ENCODE measurements at places on chromosomes 6 and 20.
A peak's percentile ranks its signal among the peaks of the same experiment; 100 is the strongest.

DNA sequence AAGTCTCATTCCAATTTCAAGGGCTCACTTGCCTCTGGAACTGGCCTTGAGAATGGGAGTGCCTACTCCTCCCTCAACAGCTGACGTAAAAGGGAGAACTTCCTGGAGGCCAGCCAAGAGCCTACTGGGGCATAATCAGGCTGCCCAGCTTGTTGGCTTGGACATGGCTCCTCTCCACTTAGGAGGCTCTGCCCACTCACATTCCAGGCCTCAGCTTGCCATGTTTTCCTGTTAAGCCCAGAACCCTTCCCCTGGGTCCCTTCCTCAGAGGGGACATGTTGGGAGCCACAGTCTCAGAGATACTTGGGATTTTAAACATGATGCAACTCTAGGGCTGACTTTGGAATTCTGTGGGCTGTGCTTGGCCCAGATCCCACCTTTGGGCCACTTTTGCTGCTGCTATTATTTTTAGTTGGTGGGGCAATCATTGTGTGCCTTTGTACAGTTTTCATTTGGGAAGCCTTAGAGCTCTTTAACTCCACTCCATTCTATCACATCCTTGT lies 31.5 kb upstream of the ADTRP start:
- DNase-seq: no peak

DNA sequence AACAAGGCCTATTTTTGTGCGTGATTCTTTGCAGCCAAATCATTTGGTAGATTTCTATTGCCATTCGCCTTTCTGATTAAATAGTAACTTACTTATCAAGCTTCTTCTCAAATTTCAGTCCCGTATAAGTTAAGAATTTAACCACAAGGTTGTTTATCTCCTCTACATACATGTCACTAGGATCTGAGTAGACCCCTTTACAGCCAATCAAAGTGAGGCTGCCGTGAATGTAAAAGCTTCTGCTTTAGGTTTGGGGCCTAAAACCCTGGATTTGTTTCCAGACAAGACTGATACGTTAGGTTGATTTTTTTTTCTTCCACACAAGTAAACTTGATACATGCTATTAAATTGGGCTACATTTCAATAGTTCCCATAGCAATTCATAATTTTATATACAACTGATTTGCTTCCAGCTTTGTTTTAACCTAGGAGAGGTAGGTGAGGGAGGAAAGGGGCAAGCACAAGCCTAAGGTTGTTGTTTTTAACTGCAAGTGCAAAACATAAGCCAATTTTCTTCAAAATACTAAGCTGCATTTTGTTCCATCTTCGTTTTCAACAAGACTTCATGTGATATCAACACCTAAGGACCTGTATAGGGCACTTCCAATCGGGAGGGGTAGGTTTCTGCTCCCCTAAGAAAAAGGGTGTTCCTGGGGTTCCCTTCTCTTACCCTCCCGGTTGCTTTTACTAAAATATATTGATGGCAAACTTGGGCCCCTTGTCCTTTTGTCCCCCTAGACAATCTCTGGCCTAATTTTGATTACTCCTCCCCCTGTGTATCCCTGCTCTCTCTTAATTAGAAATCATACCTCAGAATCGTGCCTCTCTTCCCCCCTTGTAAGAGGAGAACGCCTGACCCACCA lies 1.7 kb downstream of the RANBP9 start:
- DNase-seq: peak; percentile 40

DNA sequence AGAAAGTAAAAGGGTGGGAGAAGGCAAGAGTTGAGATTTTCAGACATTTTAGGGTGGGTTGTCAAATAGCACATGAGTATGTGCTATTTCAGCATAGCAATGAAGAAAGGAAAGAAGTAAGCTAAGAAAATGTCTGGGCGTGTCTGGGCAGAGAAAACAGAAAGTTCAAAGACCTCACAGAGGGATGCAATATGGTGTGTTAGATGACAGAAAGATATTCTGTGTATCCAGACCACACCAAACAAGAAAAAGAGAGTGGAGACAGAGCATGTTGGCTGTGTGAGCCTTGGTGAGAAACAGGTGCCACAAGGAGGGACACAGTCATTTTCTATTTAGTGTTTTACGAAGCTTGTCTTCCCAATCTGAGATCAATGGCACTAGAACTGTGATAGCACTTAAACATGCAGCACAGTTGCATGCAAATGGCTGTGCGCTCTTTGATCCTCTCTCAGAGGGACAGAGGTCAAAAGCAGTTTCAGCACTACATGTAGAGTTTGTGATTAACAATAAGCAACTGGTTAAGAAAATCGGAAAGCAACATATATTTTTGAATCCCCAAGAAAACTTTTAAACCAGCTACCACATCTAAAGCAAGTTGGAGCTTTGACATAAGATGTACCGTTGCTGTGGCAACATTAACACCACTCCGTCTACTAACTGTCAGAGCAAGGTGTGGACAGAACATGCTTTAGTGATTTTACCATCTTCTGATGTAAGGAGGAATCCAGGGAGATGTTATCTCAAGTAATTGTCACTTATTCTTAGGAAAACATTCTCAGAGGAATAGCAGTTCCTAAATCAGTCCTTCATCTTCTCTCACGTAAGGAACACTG lies 515.5 kb upstream of the NOX3 start:
- DNase-seq: no peak

DNA sequence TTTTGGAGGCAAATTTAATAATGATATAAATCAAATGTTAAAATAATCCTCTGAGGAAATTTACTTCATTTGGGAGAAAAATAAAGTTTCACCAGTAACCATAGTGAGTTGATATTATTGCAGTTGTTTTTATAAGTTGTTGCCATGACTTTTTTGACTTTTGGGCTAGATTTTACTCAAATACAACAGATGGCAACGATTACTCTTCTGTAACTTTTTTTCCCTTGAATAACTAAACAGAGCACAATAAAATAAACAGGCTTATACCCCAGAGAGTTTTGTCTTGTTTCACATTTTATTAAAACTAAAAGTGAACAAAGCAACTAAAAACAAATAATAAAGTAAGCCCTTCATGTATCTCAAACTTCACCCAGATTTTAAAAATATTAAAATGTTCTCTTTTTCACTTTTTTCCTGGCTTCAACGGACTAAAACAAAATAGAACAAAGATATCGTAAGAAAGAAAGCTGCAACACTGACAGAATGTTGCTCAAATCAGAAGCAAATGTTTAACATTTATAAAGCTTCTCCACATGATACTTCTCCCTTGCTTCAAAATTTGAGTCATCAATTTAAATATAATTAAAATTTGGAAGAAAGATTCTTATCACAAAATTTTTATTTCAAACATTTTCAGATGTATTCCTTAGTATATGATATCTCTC lies 42.5 kb upstream of the BMP5 start:
- DNase-seq: no peak

- no peak for DNase-seq
These were observed 189.0 kb upstream of the SOX4 start for GRCh38 chr6:21404577-21404976.

- no peak for DNase-seq
These were observed 52.0 kb downstream of the ITCH start for GRCh38 chr20:34415079-34415478.

DNA sequence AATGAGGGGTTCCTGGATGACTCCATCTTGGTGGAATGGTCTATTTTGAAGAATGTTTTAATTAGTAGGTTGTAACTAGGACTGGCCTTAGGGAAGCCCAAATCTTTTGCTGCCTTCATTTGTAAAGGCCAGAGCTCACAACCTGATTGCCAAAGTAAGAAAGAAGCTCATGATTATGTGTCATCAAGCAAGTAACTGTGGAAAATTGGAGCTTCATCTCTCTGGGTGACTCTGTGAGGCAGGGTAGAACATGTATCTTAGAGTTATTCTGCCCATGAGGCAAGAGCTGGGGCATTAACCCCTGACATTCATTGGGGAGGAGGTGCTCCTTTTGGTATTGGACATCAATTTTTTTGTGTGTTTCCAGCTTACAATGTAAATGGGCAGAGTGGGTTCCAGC lies 273.9 kb upstream of the JAG1 start:
- no peak for DNase-seq

- DNase-seq: no peak
These were observed 102.7 kb downstream of the SLC23A2 start for GRCh38 chr20:4898282-4899244.

DNA sequence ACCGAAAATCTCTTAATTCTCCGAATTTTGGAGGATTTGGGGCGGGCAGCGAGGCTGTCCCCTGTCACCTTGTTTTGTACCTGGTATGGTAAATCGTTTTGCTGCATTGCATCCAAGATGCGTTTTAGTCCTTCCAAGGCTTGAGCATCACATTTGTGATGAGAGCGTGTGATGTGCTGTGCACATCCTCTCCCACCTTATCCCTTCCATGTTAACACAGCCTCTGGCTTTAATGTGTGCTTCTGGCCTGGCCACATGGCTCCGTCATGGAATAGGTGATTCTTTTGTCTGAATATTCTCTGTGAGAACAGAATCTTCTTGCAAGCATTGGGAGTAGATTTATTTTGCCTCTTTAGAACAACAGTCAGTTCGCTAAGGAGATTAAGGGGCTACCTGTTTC lies 763 bp downstream of the TMEM14A start:
- DNase-seq: peak; percentile 29

DNA sequence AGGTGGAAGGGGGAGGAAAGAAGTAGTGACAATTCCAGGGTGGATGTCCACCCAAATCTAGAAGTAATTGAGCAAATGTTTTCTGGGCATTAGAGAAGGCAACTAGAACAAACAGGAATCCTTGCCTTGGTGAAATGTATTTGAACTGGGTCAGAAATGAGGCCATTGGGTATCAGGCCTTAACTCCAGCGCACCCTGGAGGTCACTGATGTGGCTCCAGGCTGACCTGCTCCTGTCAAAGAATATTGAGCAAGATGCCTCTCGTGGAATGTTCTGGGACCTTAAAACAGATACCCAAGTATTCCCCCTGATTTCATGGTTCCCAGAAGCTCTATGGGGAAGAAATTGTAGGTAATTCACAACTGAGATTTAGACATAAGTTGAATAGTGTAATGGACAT lies 6.9 kb downstream of the HLA-DPB1 start:
- peak; percentile 56 for DNase-seq

DNA sequence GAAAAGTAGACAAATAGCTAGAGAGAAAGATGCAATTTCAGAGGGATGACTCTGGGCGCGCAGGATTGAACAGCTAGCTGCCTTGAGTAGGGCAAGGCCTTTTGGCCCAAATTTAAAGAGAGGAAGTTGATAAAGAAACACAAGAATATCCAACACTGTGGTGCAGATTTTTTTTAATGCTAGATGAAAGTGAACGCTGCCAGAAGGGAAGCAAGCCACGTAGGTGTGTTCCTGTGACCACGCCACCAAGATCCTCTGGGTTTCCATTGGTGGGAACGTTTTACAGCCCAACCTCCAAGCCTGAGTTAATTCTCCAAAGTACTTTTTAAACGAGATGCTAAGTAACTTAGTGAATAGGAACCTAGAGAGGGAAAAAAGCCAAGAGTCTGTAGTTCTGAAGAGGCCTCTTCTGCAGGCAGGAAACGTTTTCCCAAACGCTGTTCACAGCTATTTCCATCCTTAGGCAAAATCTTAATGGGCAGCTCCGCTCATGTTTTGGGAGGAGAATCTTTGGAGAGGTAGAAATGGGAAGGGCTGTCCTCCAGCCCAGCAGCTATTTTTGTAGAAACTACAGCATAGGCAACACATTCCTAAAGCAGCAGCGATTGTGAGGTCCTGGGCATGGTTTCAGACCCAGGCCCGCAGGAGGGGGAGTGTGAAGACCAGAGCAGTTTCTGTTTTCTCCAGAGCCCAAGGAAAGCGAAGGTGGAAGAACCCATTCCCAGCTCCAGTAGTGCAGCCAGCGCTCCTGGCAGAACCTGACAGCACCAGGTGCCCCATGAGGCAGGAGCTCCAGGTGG lies 8.2 kb downstream of the LY86 start:
- no peak for DNase-seq

- DNase-seq: no peak
These were observed 35.7 kb downstream of the UBR2 start for GRCh38 chr6:42599558-42599957.

- DNase-seq: no peak
These were observed 259.1 kb upstream of the FERMT1 start for GRCh38 chr20:6381887-6382286.

DNA sequence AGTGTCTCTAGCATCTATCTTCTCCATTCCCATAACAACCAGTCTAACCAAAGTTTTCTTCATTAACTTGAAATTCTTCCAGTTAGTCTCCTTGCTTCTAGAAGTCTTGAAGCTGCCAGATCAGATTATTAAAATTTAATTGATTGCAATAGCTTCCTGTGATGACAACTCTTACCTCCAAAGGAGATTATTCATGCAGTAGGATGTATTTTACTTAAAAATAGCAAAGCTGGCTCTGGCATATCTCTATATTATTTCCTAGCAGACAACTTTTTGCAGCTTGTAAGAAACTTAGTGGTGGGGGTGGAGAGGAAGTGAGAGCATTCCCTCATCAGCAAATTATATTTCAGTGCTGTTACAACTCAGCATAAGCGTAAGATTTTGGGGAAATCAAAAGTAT lies 290.4 kb downstream of the GRIK2 start:
- no peak for DNase-seq

DNA sequence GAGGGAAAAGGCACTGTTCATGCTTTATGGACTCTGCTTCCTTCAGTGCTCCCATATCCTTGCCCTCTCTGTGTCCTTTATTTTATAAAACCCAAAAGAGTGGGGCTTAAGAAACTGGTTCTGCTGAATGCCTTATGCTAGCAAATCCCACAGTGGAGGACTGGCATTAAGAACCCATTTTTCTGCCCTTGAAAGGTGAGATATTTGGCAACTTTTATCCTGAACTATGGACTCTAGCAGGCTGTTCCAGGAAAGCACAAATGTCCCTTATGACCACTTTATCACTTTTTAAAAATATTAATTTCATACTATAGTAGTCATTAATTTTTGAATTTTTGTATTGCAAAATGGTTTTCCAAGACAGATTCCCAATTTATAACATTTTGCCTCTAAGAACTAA lies 93.3 kb downstream of the ADAT2 start:
- DNase-seq: no peak

- no peak for DNase-seq
These were observed 2.8 kb downstream of the CYP24A1 start for GRCh38 chr20:54170963-54171362.

- no peak for DNase-seq
These were observed 49.2 kb upstream of the FOXC1 start for GRCh38 chr6:1560281-1561058.

- DNase-seq: no peak
These were observed 41.0 kb downstream of the POU3F2 start for GRCh38 chr6:98875375-98875774.

GRCh38 chr20:57034001-57034400 lies 232.4 kb downstream of the BMP7 start:
- no peak for DNase-seq

DNA sequence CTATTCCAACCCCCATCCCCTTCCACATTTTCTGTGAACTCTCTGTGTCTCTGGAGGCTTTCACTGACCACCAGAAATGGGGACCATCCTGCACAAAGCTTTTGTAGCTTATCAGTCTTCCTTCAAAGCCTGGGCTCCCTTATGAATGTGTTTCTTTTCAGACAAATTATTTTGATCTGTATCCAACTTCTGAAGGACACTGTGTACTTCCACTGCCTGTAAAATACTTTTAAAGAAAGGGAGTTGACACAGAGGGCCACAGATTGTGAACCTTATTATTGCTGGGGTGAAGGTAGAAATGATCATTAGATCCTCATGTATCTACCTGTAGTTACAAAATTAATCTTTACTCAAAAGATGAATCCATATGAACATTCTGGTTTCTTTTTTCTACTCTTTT lies 135.6 kb downstream of the CARMIL1 start:
- DNase-seq: no peak
